ENCODE measurements at places on chromosomes 2 and 18.

GRCh38 chr18:58843688-58844035 lies 21.0 kb upstream of the ZNF532 start:
- DNase-seq = no peak

DNA sequence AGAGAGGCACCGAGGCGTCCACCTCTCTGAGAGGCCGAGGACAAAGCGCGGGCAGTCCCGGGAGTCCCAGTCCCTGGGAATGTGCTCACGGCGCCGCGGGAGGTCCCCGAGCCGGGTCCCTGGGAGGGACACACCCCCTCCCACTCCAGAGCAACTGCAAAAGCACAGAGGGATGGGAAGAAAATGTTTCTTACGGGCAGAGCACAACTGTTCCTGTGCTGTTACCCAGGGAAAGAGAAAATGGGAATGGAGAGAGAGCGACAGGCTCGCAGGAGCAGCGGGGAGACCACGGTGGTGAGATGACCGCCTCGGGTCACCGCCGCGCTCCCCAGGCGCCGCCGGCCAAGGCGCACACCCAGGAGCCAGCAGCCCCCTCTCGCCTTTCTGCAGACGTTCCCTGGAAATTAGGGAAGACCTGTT lies 1.2 kb upstream of the BCL11A start:
- no peak for DNase-seq

DNA sequence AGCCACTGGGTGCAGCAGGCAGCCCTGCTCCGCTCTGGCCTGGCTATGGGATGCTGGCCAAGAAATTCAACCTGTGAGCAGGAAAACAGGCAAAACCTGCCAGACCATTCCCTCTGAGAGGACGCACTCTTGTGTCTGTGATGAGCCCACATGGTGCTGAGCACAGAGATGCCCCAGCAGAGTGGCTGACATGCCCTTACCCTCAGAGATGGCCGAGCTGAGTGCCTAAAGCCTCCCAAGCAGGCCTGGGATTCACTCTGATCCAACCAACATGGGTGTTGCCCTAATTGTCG lies 34.3 kb upstream of the TAF1B start:
- DNase-seq = no peak

- no peak for DNase-seq
Measured at GRCh38 chr18:2402084-2402483, 169.2 kb downstream of the METTL4 start.

- no peak for DNase-seq
Measured at GRCh38 chr2:81658227-81658626, 1353.7 kb upstream of the LRRTM1 start.

DNA sequence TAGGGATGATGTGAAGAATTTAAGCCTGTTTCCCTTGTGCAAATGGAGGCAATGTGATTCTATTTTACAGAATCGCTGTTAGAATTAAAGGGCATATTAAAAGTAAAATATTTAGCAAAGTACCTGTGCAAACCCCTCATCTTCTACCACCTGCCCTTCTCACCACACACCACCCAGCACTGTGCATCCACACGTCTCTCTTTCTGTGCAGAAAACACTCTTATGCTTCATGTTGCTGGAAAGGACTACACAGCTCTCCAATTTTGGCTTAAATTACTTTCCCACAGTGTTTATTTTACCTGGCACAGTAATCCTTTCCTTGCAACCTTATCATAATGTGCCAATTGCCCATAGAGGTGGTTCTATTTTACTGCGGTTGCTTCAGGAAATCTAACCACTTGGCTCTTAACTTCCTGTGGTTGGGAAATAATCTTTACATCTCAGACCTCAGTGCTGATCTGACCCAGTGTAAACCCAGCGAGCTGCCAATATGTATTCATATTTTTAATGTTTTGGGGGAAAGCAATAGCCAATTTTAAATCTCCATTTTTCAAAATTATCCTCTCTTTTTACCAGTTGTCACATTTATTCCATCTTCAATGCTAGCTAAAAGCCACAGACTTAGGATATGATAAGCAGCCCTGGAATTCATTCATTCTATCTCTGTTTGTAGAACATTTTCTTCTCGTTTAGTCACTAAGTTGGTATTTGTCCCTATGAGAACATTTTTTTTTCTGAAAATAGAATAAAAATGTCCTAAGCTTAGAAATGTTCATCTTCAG lies 250.9 kb downstream of the DSEL start:
- DNase-seq = no peak

DNA sequence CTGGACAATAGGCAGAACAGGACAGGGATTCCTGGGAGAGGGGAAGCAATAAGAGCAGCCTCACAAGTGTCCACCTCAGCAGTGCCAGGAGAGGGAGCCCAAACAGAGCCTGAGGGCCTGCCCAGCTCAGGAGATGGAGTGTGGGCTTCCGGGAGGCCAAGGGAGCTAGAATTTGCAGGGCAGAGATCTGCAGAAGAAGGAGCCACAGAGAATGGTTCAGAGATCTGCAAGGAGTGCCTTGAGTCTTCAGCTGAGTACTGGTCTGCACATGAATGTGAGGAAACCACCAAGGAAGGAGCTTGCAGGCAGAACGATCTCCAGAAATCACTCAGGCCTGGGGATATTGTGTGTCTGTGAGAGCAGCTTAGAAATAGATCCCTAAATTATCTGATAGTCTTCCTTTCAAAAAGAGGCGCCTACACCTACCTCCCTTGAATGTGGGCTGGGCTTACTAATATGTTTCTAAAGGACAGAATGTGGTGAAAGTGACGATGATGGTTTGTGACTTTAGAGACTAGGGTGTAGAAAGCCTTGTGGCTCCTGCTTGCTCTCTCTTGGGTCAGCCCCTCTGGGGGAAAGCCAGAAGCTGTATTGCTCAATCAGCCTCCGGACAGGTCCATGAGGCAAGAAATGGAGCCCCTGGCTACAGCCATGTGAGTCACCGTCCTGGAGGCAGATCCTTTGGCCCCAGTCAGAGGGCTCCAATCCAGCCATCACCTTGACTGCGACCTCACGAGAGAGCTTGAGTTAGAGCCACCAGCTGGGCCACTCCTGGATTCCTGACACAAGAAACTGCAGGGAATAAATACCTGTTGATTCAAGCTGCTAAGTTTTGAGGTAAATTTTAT lies 7.6 kb upstream of the LPIN1 start:
- no peak for DNase-seq
